Activated CD4-positive, alpha-beta memory T cell treated with anti-CD3 and anti-CD28 coated beads, Interleukin-2, amount 10 ng/mL, durations not matched to agents 7 days and 5 days (primary cell): ENCODE measurements at places on chromosomes 16 and 17.

DNA sequence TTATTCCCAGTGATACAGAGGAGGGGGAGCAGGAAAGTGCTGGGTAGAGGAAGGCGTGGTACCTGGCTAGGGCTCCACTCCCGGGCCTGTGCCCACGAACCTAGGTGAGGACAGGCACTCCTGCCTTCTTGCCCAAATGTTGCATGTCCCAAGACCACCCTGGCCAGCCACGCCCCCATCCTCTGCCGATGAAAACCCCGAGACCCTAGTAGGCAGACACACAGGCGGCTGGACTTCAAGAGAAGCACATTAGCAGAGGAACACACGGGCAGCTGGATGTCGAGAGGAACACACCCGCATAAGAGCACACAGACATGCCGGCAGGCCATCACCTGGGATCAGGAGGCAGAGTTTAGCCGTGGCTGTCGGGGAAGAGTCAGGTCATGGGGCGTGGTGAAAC lies 1386.5 kb upstream of the GOT2 start:
- H3K36me3 ChIP-seq = no peaks in the 10 kb centered on the region
- H3K4me3 ChIP-seq = no peak overlapping the region
- H3K27ac ChIP-seq = no peak overlapping the region
- DNase-seq = no peak

DNA sequence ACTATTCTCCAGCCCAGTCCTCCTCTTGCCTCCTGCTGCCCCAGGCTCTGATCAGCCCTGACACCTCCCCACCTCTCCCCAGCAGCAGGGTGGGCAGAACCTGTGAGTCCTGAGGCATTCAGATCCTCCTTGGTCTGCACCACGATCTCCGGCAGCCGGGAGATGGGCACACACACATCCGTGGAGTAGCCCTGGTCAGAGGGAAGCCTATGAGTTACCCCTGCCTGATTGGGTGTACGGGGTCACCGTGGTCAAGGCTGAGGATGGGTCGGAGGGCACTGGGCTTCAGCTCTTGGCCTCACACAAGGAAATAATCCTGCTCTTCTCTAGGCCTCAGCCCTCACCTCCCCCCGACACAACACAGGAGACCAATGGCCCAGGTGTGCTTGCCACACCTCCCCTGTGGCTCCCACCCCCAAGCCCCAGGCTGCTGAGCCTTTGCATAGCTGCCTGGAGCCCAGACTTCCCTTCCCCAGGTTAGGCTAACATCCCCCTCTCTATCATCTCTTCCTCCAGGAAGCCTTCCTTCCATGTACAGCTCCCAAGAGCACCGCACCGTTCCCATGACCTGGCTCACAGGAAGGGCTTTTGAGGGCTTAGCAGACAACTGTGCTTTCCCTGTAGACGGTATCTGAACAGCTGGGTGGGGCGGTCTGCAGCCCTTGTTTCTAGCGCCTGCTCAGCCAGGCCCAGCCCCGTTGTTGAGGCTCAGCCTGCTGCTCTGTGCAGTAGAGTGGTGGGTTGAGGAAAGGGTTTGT lies 3.7 kb downstream of the LDHD start:
- H3K4me3 ChIP-seq = no peak overlapping the region
- peaks cover 6% of the 10 kb centered on the region for H3K36me3 ChIP-seq
- H3K27ac ChIP-seq = no peak overlapping the region
- DNase-seq = no peak

DNA sequence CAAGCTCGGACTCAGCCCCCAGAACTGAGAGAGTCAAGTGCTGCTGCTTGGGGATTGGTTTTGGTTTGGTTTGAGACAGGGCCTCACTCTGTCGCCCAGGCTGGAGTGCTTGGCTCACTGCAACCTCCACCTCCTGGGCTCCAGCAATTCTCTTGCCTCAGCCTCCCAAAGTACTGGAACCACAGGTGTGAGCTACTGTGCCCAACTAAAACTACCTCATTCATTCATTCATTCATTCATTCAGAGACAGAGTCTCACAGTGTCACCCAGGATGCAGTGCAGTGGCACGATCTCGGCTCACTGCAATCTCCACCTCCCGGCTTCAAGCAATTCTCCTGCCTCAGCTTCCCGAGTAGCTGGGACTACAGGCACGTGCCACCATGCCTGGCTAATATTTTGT lies 24.7 kb downstream of the UNKL start:
- peaks cover 2% of the 10 kb centered on the region for H3K36me3 ChIP-seq
- H3K27ac ChIP-seq = no peak overlapping the region

- peaks cover 28% of the 10 kb centered on the region for H3K4me1 ChIP-seq
- no peak overlapping the region for H3K4me3 ChIP-seq
- no peak for DNase-seq
- no peak overlapping the region for H3K27ac ChIP-seq
Measured at GRCh38 chr17:78883533-78884131, 19.4 kb downstream of the CEP295NL start.
